ENCODE measurements at places on chromosomes 12 and 14.

DNA sequence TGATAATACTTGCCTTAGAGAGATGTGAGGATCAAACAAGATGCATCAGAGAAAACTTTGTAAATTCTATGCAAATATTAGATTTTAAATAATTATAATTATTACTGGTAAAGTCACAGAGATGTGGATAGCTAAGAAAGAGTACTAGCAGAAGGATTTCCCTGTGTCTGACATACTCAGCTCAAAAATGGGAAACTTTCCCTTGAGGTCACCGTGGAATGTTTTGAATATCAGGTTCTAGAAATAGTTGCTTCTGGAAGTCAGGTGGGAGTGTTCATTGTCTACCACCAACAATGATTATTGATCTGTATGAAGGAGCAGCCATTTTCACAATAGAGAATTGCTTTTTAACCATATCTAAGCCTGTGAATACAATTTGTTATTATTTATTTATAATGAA lies 71.7 kb downstream of the FLRT2 start:
- no peak for DNase-seq

DNA sequence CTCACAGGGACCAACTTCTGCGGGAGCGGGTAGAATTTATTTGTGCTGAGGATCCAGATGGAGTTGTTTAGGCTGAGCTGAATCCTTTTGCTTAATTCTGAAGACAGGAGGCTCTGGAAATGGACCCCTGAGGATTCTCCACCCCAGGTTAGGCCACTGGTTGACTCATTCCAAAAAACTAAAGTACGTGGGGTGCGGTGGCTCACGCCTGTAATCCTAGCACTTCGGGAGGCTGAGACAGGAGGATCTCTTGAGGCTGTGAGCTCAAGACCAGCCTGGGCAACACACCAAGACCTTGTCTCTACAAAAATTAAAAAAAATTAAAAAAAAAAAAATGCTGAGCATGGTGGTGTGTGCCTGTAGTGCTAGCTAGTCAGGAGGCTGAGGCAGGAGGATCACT lies 76.3 kb upstream of the MAP1LC3B2 start:
- no peak for DNase-seq

GRCh38 chr12:26092346-26093105 lies 32.3 kb downstream of the BHLHE41 start:
- no peak for DNase-seq

- DNase-seq: no peak
Observed at GRCh38 chr12:119959435-119959834, 29.6 kb upstream of the BICDL1 start.

GRCh38 chr14:101474563-101475455 lies 86.5 kb upstream of the DIO3 start:
- DNase-seq: no peak

DNA sequence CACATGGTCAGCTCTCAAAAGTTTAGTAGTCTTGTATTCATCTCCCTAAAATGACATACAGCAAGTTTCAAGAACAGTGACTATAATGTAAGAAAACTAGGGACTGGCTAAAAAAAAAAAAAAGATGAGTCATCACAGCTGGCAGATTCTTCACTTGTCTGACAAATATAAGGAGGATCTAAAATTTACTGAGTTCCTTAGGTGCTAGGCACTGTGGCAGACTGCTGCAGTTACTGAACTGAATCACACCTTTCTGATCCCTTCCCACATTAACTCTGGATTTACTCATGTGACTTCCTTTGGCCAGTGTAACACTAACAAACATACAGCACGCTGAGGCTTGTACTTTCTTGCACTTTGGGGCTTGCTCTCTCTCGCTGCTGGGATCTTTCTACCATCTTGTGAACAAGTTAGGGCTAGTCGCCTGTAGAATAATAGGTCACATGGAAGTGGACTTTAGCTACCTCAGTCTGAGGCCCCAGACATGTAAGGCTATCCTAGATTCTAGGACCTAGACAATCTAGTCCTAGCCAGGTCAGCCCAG lies 32.1 kb downstream of the BAZ1A start:
- no peak for DNase-seq

DNA sequence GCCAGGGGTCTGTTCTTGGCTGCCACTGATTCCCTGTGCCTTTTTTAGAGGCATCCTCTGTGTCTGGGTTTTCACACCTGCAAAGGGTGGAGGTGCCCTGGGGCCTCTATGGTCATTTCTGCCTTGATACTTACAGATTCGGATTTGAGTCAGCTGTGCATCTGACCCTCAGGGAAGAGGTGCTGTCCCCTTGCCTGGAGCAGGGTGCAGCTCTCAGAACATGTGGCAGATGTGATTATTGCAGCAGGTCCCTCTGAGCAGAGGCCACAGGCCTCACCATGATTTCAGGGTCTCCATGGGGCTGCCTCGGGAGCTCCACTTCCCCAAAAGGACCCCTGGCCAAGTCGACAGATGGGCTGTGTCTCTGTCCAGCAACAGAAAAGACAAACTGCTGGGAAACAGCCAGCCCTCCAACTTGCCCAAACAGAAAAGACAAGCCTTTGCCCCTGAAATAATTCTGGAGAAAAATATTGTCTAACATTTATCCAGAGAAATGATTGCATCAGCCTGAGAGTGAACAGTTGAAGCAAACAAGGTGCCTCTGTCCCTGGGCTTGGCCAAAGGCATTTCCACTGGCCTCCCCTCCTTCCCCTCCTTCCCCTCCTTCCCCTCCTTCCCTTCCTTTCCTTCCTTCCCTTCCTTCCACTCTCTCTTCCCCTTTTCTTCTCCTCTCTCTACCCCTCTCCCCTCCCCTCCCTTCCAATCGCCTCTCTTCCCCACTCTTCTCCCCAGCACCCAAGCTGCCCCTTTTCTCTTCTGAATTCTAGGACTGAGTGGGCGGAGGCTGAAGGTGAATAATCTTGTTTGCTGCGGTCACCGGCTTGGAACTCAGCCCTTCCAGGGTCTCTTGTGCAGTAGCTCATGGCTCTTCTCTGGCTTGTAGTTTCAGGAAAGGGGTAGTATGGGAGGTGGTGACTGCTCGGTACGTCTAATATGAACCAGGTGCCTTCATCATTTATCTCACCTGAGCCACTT lies 676 bp downstream of the SERPINA3 start:
- DNase-seq: no peak

- no peak for DNase-seq
Observed at GRCh38 chr12:48193623-48194022, 9.5 kb downstream of the OR10AD1 start.

- DNase-seq: no peak
Observed at GRCh38 chr12:58470266-58471010, 449.9 kb downstream of the LRIG3 start.

- no peak for DNase-seq
Observed at GRCh38 chr14:21043387-21043973, 1.3 kb downstream of the RNASE7 start.

- no peak for DNase-seq
Observed at GRCh38 chr12:1758376-1758775, 62.0 kb upstream of the LRTM2 start.

DNA sequence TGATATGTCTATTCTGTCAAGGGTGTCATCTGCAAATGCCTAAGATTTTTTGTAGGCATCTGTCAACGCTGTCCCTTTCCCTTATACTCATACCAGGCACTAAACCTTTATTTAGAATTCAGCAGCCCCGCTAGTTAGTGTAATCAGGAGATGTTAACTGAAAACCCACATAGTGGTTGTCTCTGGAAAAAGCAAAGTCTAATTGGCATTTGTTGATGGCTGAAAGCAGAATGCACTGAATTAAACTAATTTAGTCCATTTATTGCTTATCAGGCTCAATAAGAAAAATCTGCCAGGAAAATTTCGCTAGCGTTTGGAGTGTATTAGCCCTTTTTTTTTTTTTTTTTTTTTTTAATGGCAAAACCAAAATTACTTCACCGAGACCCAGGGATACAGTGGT lies 34.5 kb downstream of the TDP1 start:
- DNase-seq: no peak

DNA sequence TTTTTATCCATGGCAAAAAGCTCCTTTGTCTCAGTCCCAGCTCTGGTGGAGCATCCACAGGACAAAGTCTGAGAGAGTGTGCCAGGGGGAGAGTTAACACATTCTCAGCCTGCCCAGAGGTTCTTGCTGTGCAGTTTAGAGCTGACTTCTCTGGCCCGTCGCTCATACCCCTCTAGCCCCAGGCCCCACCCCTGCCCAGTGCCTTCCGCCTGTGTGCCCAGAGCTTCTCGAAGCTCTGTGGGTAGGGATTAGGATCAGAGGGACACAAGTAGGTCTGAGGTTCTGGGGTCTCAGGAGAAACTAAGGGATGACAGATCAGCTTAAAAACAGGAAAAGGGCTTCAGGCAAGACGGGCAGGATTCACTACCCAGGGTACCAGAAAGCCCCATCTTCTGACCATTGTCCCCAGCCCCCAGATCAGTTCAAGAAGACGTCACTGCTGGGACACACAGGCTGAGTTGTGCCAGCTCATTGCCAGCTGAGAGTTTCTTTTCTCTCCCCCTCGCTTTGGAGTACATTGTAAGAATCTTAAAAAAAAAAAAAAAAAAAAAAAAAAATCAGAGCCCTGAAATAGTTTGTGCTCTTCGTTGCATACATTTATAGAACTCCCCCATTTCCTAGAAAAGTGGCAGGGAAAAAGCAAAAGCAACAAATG lies 127.0 kb downstream of the GCH1 start:
- no peak for DNase-seq

- no peak for DNase-seq
Observed at GRCh38 chr12:120514002-120514401, 15.0 kb downstream of the COQ5 start.

DNA sequence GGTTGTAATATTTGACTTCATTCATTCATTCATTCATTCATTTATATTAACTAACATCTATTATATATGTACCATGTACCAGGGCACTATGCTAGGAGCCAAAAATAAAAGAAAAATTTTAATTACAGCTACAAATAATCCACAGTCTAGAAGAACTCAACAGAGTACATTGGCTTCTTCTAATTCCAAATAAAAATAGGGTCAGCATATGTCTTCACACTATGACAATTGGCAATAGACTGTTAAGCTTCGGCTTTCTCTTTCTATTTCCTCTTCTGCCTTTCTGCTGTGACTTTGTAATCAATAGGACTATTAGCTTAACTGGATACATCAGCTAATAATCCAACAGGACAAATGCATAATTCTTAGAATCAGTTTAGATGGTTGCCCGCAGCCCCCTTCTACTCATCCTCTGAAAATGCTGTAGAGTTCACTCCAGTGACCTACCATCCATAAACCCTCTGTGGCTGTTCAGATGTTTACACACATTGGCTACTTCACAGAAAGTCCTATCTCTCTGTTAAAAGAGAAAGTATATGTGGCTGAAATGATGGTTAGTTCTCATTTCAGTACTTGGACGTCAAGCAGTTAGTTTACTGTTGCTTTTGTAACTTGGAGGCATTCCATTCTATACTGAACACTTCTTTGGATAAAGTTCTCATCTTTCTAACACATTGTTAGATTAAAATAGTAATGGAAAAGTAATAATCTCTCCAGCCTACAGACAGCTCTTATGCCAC lies 445.5 kb upstream of the GARIN6 start:
- no peak for DNase-seq

DNA sequence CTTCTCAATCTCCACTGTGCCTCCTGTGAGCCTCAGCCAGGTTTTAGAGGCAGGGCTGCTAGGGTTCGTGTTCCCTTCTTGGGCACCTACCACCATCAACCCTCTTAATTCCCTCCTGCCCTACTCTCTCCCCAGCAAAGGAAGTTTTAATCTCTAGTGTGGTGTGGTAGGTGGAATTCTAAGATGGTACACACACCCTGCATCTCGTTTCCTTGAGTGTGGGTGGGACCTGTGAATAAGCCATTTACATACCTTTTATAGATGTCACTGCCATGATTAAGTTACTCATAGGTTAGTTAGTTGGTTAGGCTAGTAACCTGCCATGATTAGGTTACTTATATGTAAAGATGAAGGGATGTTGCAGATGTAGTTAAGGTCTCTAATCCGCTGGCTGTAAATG lies 114.8 kb upstream of the VRK1 start:
- no peak for DNase-seq

DNA sequence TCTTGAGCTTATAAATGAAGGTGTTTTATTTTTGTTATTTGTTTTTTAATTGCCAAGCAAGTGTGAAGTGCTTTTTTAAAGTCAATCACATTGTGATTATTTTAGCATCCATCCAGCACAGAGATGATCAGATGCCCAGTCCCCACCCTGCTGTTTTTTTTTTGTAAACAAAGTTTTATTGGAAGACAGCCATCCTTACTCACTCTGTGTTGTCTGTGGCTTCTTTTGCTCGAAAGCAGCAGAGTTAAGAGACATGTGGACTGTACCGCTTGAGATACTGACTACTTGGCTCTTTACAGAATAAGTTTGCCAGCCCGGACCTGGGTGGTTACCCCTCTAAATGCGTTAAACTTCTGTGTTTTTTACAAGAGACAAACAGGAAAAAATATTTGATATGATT lies 30.9 kb upstream of the AMN start:
- no peak for DNase-seq

GRCh38 chr14:55297611-55298499 lies 26.6 kb downstream of the FBXO34 start:
- no peak for DNase-seq

DNA sequence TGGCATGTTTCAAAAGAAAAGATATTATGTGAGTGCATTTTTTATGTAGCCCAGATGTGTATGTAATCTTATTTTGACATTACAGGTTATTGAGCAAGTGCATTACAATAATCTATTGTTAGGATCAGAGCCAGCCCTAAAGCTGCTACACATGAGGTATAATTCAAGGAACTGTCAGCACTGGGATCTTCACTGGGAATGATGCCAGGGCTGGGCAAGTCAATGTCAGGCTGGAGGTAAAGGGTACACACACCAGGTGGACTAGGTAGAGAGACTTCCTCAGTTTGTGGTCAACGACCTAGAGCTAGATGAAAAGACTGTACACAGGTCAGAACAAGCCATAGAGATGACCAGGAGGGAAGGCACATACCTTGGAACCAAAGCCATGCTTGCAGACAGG lies 15.4 kb downstream of the TRIM9 start:
- no peak for DNase-seq

DNA sequence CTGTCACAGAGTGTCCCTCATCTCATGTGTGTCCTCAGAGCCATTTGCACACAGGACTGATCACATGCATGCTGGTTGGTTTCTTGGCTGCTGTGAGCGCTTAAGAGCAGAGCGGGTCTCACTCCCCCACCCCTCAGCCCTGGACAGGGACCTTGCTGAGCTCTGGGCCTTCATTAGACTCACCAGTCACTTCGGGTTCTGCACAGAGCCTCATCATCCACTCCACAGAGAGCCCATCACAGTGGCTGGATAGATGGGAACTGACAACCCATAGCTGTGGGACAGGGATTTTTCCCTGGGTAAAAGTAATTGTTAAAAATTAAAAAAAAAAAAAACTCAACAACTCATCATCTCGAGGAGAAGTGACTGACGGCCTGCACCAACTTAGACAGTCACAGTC lies 8.2 kb downstream of the GLRX5 start:
- no peak for DNase-seq
